ENCODE measurements at places on chromosomes 6 and 20.
A peak's percentile ranks its signal among the peaks of the same experiment; 100 is the strongest.

DNA sequence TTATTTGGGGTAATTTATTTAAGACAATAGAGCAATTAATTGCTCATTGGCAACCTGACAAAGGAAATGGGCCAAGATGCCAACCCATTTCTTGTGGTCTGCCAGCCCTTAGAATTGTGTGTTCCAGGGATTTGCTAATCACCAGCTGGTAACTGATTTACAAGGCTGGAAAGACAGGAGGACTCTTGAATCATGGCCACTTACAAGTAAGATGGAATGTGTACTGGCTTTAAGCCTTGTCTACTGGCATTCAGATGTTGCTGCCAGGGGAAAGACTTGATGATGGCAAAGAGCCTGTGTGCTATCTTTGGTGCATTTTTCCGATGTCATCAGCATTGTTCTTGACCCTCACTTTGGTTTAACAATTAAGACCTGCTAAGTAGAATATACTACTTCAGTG is 91.0 kb downstream of the BCKDHB start:
- no peak for DNase-seq
- no peaks in the 10 kb centered on the region for H3K4me1 ChIP-seq
- no peak overlapping the region for H3K27ac ChIP-seq
- H3K36me3 ChIP-seq = peaks cover 4% of the 10 kb centered on the region
- H3K4me3 ChIP-seq = no peak overlapping the region

- no peak overlapping the region for H3K4me3 ChIP-seq
- DNase-seq = no peak
- no peak overlapping the region for H3K27ac ChIP-seq
- no peaks in the 10 kb centered on the region for H3K36me3 ChIP-seq
- no peaks in the 10 kb centered on the region for H3K4me1 ChIP-seq
Measured at GRCh38 chr6:141388666-141389065, 744.1 kb upstream of the GJE1 start.

DNA sequence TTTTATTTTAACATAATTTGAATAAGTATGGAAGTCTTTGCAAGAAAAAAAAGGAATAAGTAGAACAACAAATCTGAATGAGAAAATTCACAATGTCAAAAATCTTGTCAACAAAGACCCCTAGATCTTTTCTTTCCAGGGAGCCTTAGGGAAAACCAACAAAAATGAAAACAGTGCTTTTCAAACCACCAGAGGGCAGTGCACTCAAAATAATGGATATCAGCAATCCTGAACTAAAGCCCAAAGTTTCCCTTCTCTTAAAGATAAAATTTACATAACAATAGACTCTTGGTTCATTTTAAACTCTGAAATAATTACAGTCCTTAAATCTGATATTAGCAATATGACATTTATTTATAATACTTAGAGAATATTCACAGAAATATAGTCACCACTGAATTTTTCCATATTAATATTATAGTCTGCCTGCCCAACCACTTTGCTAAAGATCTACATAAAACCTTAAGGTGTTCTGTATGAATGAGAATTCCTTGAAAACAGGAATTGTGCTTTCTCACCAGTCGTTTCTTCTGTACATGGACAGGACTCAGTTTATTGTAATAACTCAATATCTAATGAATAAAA is 105.3 kb upstream of the BMP5 start:
- H3K27ac ChIP-seq = no peak overlapping the region
- no peaks in the 10 kb centered on the region for H3K4me1 ChIP-seq
- DNase-seq = no peak
- H3K4me3 ChIP-seq = no peak overlapping the region
- H3K36me3 ChIP-seq = no peaks in the 10 kb centered on the region

- H3K4me3 ChIP-seq = no peak overlapping the region
- H3K36me3 ChIP-seq = no peaks in the 10 kb centered on the region
- no peak overlapping the region for H3K27ac ChIP-seq
- no peaks in the 10 kb centered on the region for H3K27me3 ChIP-seq
- no peak for DNase-seq
Measured at GRCh38 chr6:135226537-135226936, 45.4 kb downstream of the MYB start.

DNA sequence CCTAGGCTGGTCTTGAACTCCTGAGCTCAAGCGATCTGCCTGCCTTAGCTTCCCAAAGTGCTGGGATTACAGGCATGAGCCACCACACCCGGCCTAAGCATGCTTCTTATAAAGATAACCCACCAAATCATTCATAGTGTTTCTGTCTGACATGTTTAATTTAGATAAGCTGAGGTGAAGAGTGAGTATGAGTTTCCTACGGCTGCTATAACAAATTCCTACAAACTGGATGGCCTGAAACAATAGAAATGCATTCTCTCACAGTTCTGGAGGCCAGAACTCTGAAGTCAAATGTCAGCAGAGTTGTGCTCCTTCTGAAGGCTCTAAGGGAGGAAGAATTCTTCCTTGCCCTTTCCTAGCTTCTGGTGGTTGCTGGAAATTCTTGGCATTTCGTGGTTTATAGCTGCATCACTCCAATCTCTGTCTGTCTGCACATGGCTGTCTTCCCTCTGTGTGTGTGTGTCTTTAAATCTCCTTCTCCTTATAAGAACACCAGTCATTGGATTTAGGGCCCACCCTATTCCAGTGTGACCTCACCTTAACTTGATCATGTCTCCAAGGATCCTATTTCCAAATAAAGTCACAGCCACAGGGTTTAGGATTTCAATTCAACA is 29.9 kb downstream of the MAPK13 start:
- H3K27ac ChIP-seq = no peak overlapping the region
- H3K4me3 ChIP-seq = no peak overlapping the region
- DNase-seq = no peak
- H3K27me3 ChIP-seq = no peaks in the 10 kb centered on the region

GRCh38 chr6:149544646-149545257 is 1.1 kb downstream of the PPIL4 start:
- H3K36me3 ChIP-seq = peaks cover 6% of the 10 kb centered on the region
- peak overlapping the region; percentile 100 for H3K27ac ChIP-seq
- H3K27me3 ChIP-seq = no peaks in the 10 kb centered on the region
- peak overlapping the region; percentile 98 for H3K4me3 ChIP-seq
- peaks cover 42% of the 10 kb centered on the region for H3K4me1 ChIP-seq

GRCh38 chr6:113697632-113698410 is 159.3 kb upstream of the MARCKS start:
- DNase-seq = no peak
- no peak overlapping the region for H3K4me3 ChIP-seq
- H3K27me3 ChIP-seq = peaks cover 3% of the 10 kb centered on the region
- H3K27ac ChIP-seq = no peak overlapping the region

GRCh38 chr6:162156146-162156545 is 571.4 kb downstream of the PRKN start:
- H3K27ac ChIP-seq = no peak overlapping the region
- H3K36me3 ChIP-seq = no peaks in the 10 kb centered on the region
- no peaks in the 10 kb centered on the region for H3K4me1 ChIP-seq

GRCh38 chr20:18628330-18628920 is 40.6 kb downstream of the DTD1 start:
- no peak for DNase-seq
- H3K27me3 ChIP-seq = no peaks in the 10 kb centered on the region
- H3K4me1 ChIP-seq = peaks cover 4% of the 10 kb centered on the region
- no peaks in the 10 kb centered on the region for H3K36me3 ChIP-seq
- no peak overlapping the region for H3K4me3 ChIP-seq
- H3K27ac ChIP-seq = no peak overlapping the region

DNA sequence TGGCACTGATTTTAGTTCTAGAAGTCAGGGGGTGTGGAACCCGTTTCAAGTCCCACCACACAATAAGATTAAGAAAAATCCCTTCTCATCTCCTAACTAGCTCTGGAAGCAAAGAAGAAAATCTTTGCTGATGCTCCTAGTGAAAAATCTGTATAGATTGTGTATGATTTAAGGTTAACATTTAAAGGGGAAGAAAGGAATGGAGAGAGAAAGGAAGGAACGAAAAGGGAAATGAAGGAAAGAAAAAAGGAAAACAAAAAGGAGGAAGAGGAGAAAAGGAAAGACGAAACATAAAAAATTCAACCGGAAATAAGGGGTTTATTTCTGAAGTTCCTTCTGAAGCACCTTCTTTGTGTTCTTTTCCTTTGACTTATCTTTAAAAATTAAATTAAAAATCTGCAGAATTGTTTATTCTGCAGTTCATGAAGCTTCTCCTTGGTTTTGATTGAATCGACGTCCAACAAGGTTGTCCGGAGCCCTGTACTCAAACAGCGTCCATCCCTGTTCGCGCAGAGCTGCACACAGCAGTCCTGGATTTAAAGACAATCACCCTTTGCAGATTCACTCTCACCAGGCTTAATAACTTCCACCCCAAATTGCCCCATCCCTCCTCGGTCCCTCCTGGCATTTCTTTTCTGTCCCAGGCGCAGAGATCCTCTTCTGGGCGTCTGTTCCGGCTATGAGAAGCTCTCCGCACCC is 1.6 kb upstream of the TFAP2B start:
- H3K4me3 ChIP-seq = no peak overlapping the region
- H3K27ac ChIP-seq = no peak overlapping the region
- peaks cover 71% of the 10 kb centered on the region for H3K27me3 ChIP-seq
- DNase-seq = no peak
- no peaks in the 10 kb centered on the region for H3K36me3 ChIP-seq
- peaks cover 9% of the 10 kb centered on the region for H3K4me1 ChIP-seq

DNA sequence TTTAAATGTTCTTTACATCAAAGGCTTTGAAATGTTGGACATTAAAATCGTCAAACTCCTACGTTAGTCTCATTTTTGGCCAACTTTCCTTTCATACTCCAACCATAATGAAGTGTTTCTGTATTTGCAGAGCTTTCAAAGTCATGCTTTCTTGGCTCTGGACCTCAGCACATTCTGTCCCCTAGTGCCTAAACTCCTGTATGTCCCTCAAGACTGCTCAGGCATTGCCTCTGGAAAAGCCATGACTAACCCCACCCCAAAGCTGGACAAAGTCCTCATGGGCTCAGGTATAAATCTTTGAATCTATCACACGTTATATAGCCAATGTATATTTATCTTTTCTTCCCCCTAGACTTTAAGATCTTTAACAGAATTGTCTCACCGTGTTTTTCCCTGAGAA is 18.9 kb downstream of the IFNGR1 start:
- H3K36me3 ChIP-seq = peaks cover 37% of the 10 kb centered on the region
- peaks cover 6% of the 10 kb centered on the region for H3K4me1 ChIP-seq
- DNase-seq = no peak
- H3K27me3 ChIP-seq = no peaks in the 10 kb centered on the region
- no peak overlapping the region for H3K27ac ChIP-seq
- no peak overlapping the region for H3K4me3 ChIP-seq

Measured in naive thymus-derived CD8-positive, alpha-beta T cell (primary cell).